ENCODE measurements at places on chromosomes 11 and 22. TPM values are rescaled to one million over a fixed set of nuclear protein-coding genes. Genes with fewer than 3 reads are reported as not detected.
A peak's percentile ranks its signal among the peaks of the same experiment; 100 is the strongest.

DNAJB7 gene
- polyA plus RNA-seq, result 2.5 TPM

TRPM5 gene
- 0.87 TPM for polyA plus RNA-seq

IGSF9B gene
- 9.0 TPM for polyA plus RNA-seq

DNA sequence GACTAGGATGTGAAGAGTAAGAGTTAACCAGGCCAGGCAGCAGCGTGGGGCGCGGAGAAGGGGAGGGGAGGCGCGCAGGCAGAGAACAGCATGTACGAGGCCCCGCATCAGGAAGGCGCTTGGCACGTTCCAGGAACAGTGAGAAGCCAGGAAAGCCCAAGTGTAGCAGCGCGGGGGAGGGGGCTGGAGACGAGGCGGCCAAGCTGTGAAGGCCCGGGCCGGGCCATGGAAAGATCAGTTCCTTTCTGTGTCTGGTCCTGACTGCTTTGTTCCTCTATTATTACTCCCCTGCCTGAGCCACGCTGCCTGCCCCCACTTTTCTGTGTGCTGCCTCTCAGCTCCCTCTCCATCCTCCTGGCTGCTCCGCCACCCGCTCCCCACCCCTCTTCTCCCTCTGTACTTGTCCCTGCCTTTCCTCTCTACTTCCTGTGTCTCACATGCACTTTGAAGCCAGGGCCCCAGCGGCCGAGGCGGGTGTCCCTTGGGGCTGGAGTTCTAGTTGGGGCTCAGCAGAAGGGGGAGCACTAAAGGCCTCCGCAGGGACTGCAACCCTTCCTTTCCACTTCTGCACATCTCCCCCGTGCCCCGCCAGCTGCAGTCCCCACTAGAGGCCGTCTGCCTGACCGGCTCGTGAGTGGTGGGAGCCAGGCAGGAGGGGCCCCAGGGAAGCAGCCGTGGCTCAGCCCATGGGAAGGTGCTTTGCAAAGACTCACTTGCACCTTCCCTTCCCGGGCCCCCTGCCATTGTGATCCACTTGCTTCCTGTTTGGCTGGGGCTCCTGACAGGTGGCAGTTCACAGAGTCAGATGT, 63.7 kb downstream of the PRDM11 start:
- peak; percentile 69 for DNase-seq
- peak overlapping the region; percentile 80 for H3K27ac ChIP-seq
- H3K4me1 ChIP-seq, result peaks cover 24% of the 10 kb centered on the region
- no peak overlapping the region for H3K4me3 ChIP-seq
- peaks cover 91% of the 10 kb centered on the region for H3K36me3 ChIP-seq

DNA sequence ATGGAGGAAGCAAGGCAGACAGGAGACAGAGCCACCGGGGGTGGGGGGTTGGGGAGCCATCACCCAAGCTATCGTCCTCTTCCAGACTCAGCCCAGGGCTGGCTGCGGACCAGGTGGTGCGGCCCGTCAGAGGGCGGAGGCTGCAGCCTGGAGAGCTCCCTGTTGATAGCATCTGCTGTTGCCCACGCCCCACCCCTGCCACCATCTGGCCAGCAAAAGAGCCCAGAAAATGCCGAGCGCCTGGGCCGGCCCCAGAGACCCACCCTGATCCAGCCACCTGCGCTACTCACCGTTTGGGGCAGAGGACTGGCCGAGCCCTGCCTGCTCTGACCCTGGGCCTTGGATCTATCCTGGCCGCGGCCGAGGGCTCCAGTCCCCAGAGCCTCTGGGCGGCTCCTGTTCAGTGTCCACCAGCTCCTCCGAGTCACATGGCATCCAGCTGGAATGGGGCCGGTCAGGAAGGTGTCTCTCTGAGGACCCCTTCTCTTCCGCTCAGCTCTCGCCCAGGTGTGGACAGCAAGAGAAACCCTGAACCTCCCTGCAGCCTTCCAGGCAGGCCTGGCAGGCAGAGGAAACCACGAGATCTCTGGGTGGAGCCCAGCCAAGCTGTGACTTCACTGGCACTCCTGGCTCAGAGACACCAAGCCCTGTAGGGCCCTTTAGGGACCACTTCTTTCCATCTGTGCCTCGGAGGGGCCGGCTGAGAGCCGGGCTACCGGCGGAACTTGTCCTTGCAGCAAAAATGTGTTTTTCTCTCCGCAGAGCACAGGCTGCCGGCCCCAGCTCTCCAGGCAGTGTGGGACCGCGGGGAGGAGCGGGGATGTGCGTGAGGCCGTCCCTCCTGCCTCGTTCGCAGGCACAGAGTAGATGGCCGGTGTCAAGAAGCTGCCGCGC, at the start of gene MRGPRE:
Gene MRGPRE, minus strand, starts transcription at position 567 of the 894 bp plus-strand sequence. CDS start 3,618 bp downstream, outside the sequence.
- no peak for DNase-seq
- no peak within 1 kb of the TSS for H3K27ac ChIP-seq
- no peaks in the 10 kb centered on the region for H3K4me1 ChIP-seq
- H3K4me3 ChIP-seq, result no peak within 1 kb of the TSS

- no peaks in the 10 kb centered on the region for H3K4me1 ChIP-seq
- no peak overlapping the region for H3K27ac ChIP-seq
- H3K4me3 ChIP-seq, result no peak overlapping the region
- H3K27me3 ChIP-seq, result peaks cover 12% of the 10 kb centered on the region
- no peaks in the 10 kb centered on the region for H3K36me3 ChIP-seq
Measured at GRCh38 chr11:26992031-26992541, 1.8 kb upstream of the FIBIN start.

GRCh38 chr11:45757672-45758071, 47.3 kb upstream of the SLC35C1 start:
- no peak overlapping the region for H3K4me3 ChIP-seq
- no peaks in the 10 kb centered on the region for H3K36me3 ChIP-seq

DNA sequence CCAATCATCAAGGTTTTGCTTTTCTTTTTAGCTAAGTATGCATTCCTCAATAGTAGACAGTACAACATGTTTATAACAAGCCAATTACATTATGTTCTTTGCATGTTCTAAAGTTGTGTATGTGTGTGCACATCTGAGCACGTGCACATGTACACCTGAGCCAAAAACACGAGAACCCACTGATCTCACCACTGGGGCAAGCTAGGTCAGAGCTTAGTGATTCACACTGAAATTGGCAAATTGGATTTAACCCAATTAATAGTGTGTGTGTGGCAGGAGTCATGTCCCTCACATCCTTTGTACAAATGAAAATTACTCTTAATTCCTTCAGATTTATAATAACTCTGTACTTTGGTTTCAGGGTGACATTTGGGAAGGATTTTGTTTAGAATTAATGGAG, 145.7 kb upstream of the TEAD1 start:
- H3K27me3 ChIP-seq, result no peaks in the 10 kb centered on the region
- H3K4me1 ChIP-seq, result peaks cover 13% of the 10 kb centered on the region
- peaks cover 19% of the 10 kb centered on the region for H3K36me3 ChIP-seq
- no peak for DNase-seq

GRCh38 chr11:124405581-124405980, 6.8 kb upstream of the OR8B3 start:
- H3K27me3 ChIP-seq, result no peaks in the 10 kb centered on the region
- no peak overlapping the region for H3K27ac ChIP-seq
- H3K36me3 ChIP-seq, result no peaks in the 10 kb centered on the region
- H3K4me1 ChIP-seq, result peaks cover 2% of the 10 kb centered on the region
- DNase-seq, result no peak

DNA sequence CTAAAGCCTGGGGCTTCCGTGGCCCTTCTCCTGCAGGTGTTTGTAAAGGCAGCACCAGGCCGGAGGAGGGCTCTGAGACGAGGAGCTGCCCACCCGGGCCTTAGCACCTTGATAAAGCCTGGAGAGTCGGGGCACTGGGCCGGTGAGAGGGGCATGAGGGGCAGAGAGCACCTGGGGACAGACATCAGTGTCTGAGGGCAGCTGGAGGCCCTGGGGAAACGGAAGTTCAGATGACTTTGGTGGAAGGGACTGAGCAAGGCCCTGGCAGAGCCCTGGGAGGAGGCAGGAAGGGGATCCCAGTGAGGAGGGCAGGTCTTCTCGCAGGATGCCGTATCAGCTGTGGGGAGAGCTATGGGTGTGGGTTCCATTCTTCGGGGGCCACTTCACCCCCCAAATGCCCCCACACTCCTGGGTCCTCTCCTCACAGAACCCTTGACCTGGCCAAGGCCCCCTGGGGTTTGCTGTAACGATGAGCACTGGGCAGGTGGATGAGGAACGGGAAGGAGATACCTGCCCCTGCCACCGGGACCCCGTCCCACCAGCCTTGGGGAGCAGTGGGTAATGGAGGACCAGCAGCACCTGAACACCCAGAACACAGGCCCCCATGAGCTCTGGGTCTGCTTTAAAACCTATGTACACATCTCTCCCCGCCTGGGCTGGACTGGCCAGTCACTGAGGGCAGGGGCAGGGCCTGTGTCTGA, 7.4 kb downstream of the C1QTNF6 start:
- no peaks in the 10 kb centered on the region for H3K27me3 ChIP-seq
- DNase-seq, result no peak
- H3K27ac ChIP-seq, result no peak overlapping the region
- peaks cover 22% of the 10 kb centered on the region for H3K4me1 ChIP-seq

GRCh38 chr11:3736816-3737215, 60.5 kb downstream of the NUP98 start:
- DNase-seq, result no peak
- H3K27ac ChIP-seq, result no peak overlapping the region
- no peaks in the 10 kb centered on the region for H3K27me3 ChIP-seq
- no peak overlapping the region for H3K4me3 ChIP-seq
- H3K36me3 ChIP-seq, result peaks cover 57% of the 10 kb centered on the region
- H3K4me1 ChIP-seq, result no peaks in the 10 kb centered on the region

GRCh38 chr11:105689631-105690030, 79.8 kb downstream of the GRIA4 start:
- H3K27me3 ChIP-seq, result no peaks in the 10 kb centered on the region
- no peaks in the 10 kb centered on the region for H3K36me3 ChIP-seq
- H3K4me1 ChIP-seq, result no peaks in the 10 kb centered on the region
- no peak for DNase-seq

All from large intestine (tissue), 12 donors.